ENCODE measurements at places on chromosomes 2 and 18.

- no peak for DNase-seq
Measured at GRCh38 chr2:190860985-190861680, 19.5 kb upstream of the GLS start.

GRCh38 chr2:241316825-241317224 lies 1.1 kb downstream of the SEPTIN2 start:
- no peak for DNase-seq

DNA sequence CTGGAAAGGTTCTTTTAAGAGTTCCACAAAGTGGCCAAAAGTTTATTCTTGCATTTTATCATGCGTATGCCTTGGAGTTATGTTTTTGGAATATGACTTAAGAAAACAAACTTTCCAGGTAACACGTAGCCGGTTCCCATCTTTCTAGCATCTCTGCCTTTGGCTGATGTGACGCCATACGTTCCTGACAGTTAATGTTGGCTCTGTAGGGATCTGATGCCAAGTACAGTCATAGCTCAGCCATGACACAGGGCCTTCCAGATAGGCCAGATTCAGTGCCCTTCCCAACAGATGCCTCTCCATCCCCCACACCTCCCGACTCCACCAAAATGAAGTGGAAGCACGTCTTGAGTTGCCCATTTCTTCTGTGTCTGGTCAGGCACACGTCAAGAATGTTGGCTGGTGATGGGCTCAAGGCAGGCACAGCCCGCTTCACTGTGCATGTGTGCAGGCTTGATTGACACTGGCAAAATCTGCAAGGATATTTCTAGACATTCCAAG lies 51.0 kb upstream of the THOC1 start:
- no peak for DNase-seq

DNA sequence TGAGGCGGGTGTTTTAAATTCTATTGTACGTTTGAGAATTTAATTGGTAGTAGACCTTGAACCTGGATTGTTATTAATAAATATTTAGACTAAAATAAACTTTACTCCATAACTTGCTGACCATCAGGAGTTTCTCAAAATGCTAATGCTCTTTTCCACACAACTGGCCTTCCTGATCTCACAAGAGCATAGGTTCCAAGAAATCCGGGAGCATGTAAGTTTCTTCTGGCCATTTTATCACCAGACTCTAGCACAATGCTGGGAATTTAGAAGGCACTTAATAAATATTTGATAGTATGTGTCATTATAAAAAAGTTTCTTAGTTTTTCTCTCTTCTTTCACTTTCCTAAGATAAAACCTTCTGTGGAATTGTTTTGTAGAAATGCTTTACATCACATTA lies 2047.1 kb downstream of the SUCLG1 start:
- DNase-seq: no peak

DNA sequence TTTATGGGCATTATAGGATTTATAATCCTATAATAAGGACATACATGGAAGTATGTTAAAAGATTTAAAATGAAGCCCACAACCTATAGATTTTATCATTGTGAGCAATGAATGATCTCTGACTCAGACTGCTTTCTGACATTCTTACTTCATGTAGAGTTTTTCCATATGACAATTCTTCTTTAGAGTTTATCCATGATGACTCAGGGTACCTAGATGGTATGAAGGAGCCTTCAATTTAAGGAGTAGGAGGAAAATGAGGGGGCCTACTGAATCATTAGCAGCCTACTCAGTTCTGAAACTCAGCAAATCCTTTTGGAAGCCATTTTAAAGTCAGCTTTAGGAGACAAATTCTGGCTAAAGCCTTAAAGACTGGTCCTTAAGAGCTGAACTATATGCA lies 10.4 kb downstream of the PELI1 start:
- no peak for DNase-seq

- no peak for DNase-seq
Measured at GRCh38 chr2:130986890-130987493, 106.3 kb downstream of the FAM168B start.

GRCh38 chr2:127205218-127206125 lies 14.6 kb downstream of the CYP27C1 start:
- no peak for DNase-seq

DNA sequence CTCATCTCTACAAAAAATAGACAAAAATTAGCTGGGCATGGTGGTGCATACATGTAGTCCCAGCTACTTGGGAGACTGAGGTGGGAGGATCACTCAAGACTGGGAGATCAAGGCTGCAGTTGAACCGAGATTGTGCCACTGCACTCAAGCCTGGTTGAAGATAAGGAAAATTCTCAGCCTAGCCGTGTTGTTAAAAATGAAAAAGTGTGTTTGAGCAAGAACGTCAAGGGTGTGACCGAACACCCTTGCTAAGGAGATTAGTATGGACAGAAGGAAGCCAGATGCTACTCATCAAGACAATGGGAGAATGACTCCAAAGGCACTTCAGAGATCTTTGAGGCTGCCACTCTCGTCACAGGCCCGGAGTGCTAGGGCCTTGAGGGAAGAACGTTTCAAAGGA lies 70.0 kb upstream of the NDUFV2 start:
- DNase-seq: no peak

DNA sequence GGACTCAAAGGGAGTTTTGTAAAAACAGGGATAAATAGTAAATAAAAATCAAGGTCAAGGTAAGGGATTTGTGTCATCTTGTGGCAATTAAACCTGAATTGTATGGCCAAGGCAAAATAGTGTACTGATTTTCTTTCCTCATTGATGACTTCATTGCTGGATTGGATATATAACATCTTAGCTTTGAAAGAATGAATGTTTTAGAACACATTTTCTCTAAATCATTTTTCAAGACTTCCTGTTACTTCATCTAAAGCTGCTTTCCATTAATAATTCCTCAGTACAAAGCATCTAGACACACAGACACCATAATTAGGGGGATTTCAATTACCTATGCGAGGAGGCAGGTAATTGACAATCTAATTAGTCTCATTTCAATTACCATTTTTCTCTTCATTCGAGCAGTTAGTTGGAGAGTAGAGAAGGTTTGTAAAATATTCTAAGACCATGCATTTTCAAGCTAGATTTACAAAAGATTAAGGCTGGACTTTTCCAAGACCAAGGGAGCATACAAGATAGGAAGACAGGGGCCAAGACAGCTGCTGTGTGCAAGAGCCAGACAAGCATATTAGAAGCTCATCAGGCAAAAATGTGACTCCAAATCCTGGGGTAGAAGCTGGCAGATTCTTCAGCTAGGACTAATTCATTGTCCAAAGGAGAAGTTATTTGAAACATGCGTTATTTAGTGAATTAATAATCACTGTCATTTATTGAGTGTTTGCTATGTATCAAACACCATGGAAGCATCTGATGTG lies 253.6 kb downstream of the EPHA4 start:
- DNase-seq: no peak

DNA sequence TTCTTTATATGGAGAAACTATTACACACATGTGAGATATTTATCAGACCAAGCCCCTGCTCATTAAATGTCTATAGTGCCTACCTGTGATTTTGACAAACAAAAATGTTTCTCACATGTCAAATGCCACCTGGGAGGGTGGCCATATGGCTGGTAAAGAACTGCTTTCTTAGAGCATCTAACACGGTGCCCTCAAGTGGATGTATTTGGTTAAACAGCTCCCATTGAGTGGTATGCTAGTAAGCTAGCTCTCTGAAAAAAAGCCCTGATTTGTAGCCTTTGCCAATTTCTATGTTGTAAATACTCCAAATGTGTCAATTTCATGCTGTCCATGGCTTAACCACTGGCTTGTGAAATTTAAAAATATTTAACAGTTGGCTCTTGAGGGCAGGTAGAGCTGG lies 94.6 kb downstream of the PMAIP1 start:
- DNase-seq: no peak

- no peak for DNase-seq
Measured at GRCh38 chr2:203645831-203646230, 60.6 kb upstream of the CD28 start.

DNA sequence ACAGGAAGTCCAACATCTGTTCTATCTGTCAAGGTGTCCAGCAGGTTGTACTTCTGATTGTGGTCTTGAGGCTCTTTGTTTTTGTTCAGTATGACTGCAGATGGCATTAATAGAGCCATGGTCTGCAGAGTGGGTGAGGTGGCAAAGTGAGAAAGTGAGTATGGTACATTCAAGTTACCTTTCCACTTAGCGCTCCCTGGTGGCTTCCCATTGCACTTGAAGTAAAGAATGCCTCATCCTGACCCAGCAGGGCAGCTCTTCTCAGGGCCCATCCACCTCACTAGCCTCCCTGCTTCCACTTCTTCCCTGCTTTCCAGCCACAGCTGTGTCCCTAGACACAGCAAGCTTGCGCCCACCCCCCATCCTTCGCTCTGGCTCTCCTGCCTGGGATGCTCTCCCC lies 148.0 kb upstream of the ALPP start:
- peak; percentile 35 for DNase-seq

- no peak for DNase-seq
Measured at GRCh38 chr2:209499069-209499468, 75.2 kb downstream of the MAP2 start.

DNA sequence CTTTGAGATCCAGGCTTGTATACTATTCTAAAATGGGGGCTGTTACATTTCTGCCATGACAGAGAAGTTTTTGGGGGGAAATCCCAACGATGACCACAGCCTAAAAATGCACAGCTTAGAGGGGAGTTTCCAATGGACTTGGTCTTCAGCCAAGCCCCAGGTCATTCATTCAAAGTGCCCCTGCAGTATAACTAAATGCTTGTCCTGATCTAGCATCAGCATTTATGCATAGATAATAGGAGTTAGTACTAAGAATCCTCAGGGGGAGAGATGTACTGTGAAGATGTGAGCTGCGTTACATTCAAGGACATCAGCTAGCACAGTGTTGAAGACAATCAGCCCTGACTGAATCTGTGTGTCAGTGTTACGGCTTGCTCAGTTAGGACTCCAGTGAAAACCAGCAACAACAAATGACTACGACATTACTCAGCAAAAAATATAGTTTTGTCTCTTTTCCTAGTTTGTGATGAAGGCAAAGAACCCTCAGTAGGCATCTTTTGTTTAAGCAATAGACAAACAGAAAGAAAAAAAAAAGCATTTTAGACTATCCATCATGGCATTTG lies 160.9 kb downstream of the ZEB2 start:
- no peak for DNase-seq

- DNase-seq: no peak
Measured at GRCh38 chr2:240233885-240234502, 93.5 kb upstream of the OTOS start.

DNA sequence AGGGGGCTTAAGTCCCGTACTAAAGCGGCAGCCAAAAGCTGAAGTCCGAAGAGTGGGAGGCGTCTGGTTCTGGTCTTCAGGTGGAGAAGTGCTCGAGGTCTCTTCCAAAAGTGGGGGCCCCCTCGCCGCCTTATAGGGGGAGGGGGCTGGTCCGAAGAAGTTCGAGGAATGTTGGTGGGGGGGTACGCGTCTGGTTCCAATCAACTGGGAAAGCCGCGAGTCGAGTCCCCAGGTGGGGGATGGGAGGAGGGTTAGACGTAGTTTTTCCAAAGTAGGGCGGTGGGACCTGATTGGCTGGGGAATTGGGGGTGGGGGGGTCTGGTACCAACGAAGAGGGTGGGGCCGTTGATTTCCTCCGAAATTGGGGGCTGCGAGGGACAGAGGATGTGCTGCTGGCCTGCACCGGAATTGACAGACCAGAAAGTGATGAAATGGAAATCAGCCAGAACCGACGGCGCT lies 594 bp downstream of the ITM2C start:
- DNase-seq: no peak

DNA sequence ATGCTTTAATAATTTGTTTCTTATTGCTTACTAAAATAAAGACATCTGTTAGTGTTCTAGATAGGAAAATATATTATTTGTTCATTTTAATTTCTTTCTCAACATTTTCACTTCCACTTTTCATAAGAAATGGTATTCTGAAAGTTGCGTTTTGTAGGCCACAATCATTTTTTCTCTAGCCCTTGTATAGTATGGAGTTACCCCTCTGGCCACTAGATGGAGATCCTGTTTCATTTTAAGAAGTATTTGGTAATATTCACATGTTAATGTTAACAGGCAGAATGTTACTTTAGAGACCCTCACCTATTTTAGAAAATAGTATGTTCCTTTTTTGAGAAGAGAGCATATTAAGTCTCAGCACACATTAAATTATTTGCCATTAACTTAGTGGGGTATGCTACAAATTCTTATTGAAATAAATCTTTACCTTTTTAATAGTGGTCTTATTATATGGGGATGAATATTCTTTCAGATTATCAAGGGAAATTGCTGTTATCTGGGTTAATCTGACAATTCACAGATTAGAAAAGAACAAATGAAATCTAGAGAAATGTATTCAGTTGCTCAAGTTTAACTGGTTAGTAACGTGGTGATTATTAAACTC lies 73.9 kb upstream of the TTC27 start:
- DNase-seq: no peak

- no peak for DNase-seq
Measured at GRCh38 chr2:103196802-103197201, 435.0 kb downstream of the TMEM182 start.

DNA sequence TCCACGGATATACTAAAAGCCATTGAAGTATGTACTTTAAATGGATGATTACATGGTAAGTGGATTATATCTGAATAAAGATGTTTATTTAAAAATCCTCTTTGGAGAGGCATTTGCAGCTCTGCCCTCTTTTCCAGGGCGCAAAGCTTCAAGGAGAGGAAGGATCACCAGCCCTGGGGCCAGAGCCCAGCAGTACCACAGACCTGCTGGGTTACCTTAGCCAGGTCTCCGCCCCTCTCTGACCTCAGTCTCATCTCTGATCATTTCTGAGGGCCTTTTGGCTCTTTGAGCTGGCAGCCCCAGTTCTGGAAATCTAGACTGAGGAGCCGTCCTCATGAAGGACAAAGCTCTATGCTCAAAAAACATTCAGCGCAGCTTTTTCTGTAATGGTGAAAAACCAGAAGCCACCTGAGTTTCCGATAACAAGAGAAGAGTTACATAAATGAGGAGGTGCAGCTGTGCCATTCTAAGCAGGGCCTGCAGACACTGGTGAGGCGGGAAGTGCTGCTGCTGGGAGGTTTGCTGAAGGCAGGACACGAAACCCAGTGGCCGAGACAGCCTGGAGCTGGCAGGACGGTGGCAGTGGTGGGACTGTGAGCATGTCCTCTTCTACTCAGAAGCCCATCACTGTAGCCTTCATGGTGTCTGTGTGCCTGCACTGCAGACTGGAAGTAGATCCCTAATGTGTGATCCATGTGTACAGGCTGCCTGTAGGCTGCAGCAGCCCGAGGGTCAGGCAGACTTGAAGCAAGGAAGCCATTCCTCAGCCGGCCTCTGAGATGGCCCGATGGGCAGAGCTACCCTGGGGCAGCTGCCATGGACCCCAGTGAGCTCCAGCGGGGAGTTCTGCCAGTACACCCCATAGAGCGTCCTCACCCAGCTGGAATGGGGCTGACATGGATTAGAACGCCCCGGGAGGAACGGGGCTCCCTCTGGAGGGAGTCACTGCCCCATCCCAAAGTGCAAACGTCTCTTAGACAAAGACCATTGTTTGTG lies 27.7 kb downstream of the ADRA2B start:
- DNase-seq: no peak

DNA sequence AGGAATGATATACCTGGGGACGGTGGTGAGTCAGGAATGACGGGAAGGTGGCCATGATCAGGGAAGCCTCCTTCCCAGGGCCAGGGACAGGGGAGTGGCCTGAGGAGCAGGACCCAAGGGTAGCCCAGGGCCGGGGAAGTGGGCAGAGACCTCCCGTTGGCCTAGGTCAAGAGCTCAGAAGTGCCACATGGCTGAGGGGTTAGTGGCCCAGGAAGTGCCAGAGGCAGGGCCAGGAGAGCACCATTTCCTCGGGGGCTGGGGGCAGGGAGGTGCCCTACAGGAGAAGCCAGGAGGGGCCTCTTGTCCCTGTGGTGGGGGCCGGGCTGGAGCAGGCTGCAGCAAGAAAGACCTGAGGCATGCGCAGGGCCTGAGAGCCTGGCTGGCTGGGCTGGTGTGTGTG lies 152.3 kb upstream of the ZSWIM2 start:
- no peak for DNase-seq

Data from stimulated activated CD4-positive, alpha-beta T cell treated with anti-CD3 and anti-CD28 coated beads, Interleukin-4, amount 100 ng/mL, for 48 hours (primary cell).